ENCODE measurements at places on chromosomes 5 and 9.

DNA sequence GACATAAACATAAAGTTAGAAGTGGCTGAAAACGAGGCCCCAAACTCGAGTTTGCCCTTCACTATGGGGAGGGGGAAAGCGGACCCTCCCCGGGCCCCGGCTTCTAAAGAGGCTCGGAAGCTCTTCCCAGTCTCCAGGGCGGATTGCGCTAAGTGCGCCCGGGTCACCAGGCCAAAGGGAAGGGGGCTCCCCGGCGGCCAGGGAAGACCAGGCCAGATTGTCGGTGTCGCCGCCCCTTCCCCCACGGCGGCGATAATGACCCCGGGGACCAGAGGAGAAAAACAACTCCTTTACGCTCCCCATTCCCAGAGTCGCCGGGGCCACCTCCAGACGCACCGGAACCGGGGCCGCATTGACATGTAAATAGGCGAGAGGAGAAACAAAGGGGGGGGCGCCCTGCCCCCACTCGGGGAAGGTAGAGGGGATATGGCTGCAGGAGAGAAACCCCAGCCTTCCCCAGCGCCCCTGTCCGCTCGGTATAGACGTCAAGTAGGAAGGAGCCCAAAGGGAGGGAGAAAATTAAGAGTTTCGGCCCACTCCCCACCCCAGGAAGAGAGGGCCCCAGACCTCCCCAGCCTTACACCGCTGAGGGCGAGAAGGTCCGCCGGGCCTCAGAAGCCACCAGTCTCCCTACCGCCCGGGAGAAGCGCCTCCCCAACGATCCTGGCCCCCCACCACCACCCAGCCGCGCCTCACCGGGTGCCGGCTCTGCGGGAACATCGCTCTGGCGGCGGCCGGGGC is 1.7 kb downstream of the TLE1 start:
- no peak for DNase-seq

DNA sequence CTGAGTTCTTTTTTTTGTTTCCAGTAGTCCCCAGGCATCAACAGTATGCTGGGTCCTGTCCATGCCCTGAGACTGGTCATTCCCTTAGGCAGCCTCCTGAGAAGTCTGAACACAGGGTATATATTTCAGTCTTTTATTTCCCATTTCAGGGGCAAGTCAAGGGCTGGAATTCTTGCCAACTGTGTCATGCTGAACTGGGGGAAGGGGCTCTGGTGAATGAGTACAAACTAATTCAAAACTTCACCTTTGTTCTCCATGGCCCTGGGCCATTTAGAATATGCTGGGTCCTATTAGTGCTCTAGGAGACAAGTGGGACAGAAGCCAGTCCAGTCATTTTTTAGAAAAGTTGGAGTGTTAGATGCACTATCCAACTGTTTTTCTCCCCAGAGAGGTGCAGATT is 170.3 kb downstream of the TMC1 start:
- DNase-seq = no peak

DNA sequence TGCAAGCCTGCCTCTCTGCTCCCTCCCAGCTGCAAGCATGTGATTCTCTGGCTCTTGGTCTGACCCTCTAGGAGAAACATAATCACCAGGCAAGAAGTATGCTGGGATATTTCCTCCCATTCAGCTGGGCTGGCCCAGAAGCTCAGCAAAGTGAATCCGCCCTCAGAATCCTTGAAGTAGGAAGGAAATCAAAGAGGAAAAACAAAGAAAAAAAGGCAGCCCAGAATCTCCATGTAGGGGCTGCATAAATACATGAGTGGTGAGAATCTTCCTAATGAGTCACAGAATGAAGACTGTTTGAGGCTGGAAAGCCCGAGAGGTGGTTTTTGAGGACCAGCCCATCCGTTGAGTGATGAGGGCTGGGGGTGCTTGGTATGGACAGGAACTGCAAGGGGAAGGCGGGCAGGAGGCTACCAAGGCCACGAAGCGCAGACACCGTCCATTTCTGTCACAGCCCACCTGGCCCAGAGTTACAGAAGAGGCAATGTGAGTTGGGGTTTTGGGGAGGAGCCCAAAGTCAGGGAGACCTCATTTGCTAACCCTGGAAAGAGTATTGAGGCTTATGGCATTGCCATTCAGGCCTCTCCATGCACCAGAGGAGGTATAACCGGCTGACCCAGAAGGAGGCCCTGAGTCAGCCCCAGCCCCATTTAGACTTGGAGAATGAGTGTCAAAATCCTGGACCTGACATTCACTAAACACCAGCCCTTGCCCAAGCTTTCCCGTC is 33.4 kb upstream of the TGFBR1 start:
- DNase-seq = no peak

- DNase-seq = no peak
Observed at GRCh38 chr9:133653638-133654037, 17.5 kb downstream of the DBH start.

- no peak for DNase-seq
Observed at GRCh38 chr5:73273379-73274050, 100.5 kb downstream of the TMEM174 start.

GRCh38 chr5:73135429-73136054 is 15.2 kb downstream of the TMEM171 start:
- DNase-seq = no peak

DNA sequence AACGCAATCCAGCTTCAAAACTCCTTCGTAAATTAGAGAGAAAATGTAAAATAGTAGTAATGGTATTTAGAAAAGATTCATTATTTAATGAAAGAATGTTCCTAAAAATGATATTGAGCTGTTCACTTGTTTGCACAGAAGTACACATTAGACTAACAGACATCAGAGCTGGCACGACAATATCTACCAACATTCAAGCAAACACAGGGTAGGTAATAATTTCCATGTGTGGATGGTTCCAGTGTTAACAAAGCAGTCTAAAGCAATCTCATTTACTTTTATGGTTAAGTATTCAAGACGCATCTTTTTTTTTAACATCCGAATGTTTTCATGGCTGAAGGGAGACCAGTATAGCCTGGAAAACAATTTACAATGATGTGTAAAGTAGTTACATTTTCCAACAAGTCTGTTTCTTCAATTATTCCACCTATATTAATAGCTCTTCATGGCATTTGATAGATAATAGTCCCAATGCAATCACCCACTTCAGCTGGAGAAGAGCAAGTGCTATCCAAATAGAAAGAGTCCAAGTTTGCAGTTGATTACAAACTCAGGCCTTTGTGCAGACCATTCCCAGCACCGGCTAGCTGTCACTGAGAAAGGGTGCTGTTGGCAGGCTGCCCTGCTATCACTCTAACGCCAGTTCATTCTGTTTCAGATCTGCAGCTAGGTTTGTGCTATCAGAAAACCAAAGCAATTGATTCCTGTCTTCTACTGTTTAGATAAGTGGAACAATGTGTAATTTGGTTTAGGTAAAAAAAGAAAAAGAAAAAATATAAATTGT is 458.8 kb downstream of the DTWD2 start:
- DNase-seq = no peak

DNA sequence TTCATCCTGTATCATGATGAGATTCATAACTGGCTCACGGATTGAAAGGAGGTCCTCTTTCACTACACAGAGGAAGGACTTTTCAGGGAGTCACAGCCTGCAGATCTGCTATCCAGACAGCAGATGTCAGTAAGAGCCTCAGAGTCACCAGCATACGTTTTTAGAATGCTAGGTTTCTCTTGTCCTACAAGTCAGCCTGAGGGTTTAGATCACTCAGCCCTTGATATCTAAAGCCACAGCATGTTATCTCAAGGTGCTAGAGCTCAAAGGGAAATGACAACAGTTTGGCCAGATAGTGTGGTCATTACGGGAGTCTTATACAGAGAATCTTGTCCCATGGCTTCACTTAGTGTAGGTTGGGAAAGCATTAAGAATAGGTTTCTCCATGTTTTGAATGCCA is 30.9 kb upstream of the SLC46A2 start:
- no peak for DNase-seq

DNA sequence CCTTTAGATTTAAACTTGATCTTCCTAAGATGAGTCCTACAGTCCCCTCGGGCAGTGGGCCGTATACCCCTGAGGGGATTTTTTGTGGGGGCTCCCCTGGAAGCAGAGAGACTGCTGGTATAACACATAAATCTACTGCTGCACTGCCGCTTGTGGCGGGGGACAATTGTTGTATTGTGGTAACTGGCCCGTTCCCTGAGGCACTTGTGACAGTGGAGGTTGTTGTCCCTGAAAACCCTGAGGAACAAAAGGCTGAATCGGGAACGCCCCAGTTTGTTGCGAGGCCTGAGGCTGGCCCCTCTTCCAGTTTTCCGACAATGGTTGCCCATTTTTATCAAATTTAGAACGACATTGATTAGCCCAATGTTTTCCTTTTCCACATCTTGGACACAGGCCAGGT is 4.7 kb upstream of the TMEM141 start:
- DNase-seq = no peak

DNA sequence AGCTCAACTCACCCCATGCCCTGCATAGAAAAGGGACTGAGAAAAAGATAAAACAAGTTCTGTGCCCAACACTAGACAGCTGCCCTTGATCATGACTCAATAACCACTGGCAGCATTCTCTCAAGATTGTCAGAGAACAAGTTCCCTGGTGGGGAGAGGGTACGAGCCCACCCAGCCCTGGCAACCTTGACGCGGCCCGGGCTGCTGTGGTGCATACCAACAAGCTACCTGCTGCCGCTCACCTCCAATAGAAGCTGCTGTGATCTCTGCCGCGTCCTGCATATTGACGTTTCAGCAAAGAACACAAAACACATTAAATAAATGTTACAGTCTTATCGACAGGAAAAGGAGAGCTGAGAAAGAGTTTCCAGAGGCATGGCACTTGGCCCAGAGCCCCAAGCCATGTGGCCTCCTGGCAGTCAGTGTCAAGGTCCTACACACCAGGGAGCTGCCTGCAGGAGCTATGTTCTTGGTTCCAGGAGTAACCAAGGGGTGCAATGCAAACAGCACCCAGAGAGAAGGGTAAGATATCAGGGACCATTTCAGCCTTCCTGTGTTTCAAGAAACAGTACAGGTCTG is 28.3 kb downstream of the WHRN start:
- no peak for DNase-seq

DNA sequence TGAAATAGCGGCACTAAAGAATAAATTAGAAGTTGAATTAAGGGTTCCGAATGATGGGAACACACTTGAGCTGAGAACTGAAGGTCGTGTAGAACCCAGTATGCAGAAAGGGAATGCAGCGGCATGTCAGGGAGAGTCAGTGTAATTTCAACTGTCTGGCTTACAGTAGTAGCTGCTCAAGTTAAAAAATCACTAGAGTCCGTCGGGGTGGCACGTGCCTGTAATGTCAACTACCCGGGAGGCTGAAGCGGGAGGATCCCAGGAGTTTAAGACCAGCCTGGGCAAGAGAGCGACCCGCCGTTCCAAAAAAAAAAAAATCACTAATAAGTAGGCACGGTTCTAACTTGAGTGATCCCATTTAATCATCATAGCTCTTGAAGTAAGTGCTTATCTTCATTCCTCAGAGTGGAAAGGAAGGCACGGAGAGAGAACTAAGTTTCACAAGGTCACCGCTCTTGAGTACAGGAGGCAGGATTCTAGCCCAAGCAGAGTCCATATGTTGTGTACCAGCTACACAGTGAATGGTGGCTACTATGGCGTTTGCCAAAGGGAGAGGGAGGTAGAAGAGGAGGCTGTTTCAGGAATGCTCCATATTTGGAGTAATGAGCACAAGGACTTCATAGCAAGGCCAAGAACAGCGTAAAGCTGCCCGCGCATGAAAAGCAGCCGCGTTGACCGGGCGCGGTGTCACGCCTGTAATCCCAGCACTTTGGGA is 831 bp downstream of the RMRP start:
- no peak for DNase-seq

DNA sequence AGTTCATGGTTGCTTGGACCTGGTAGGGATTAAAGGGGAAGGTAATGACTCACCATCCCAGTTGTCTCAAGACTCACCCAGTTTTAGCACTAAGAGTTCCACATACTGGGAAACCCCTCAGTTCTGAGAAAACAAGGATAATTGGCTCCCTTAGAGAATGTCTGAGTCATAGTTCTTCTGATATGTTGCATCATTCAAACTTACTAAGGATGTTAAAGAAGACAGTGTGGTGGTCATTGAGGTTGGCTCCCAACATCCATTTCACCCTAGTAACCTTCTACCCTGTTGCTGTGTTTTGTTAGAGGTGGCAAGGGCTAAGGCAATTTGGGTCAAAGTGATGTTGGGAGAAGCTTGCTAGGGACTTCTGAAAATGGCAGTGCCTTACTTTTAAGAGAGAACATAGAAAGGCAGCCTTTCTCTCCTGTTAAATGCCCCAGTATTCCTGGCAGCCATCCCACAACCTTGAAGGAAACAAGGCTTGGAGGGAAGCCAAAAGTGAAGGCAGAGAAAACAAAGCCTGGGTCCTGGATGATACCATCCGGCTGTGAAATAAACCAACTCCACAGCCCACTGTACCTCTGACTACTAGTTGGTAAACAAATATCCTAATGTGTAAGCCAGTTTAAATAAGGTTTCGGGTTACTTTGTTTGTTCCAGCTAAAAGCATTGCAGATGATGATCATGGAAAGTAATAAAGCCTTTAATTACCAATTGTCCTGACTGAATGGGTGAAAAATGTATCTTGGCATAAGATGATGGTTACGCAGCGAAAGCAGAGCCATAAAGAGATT is 80.4 kb upstream of the ADAMTSL1 start:
- no peak for DNase-seq

- DNase-seq = no peak
Observed at GRCh38 chr5:17317473-17317872, 100.0 kb downstream of the BASP1 start.

DNA sequence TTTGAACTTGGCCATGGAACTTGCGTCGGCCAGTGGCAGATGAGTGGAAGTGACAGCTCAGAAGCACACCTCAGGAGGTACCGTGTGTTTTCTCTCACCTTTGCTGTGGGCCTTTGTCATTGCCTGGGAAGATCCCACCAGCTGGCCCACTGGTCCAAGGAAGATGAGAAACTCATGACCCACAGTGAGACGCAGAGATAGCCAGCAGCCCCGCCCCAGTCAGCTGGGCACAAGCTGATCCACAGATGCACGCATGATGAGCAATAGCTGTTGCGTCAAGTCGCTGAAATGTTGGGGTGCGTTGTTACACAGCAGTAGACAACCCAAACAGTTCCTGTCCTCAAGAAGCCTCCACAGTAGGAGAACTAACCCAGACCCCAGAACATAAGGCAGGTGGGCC is 30.8 kb upstream of the UNC5A start:
- no peak for DNase-seq

- no peak for DNase-seq
Observed at GRCh38 chr9:71719562-71719961, 48.8 kb downstream of the CEMIP2 start.

DNA sequence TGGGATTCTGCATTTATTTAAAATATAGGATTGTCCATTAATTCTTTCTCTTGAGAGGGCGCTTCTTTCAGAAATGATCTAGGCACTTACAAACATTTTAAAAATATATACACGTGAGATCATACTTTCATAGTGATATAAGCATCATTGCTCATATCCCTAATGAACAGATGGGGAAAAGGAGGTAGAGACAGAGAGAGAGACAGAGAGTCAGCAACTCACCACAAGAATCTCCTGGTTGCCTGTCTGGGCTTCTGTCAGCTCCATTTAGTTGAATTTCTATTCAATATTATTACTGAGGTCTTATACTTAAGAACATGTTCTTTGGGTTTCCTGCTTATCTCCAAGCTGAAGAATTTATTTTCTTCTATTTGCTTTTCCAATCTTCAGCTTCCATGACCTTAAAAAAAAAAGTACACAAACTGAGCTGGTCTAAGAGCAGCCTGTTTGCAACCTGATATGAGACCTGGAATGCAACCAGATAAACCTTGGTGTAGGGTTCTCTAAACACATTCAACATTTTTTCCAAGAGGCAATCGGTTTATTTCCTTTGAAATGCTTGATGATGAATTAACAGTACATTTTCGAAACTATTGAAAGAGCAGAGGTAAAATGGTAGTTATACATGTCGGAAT is 51.6 kb upstream of the LIFR start:
- no peak for DNase-seq

All from stimulated activated CD8-positive, alpha-beta memory T cell treated with anti-CD3 and anti-CD28 coated beads, Interleukin-7, amount 100 ng/mL, for 4 hours (primary cell).